ENCODE measurements at places on chromosomes 3 and 15.

- DNase-seq = no peak
These were observed 14.9 kb upstream of the RFT1 start for GRCh38 chr3:53144862-53145712.

DNA sequence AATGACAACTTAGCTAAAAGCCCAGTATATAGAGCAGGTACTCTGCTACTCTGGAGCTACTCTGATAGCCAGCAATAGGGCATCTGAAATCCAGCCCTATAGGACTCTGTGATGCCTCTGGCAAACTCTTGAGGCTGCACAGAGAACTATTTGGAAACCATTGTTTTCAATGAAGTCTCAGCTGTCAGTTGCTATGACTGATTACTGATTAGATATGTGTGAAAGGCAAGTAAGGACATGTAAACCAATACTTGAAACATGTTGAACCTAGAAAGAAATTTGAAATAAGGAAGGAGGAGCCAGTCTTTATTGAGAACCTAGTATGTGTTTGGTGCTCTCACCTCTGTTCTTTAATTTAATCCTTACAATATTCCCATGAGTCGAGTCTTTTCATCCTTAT lies 40.2 kb upstream of the CRTC3 start:
- DNase-seq = no peak

- no peak for DNase-seq
These were observed 75.9 kb downstream of the CYP19A1 start for GRCh38 chr15:51262463-51262862.

GRCh38 chr3:88810455-88810854 lies 297.0 kb upstream of the EPHA3 start:
- DNase-seq = no peak

- DNase-seq = no peak
These were observed 403.9 kb downstream of the IL5RA start for GRCh38 chr3:2706144-2706835.

- no peak for DNase-seq
These were observed 35.2 kb downstream of the ARMC8 start for GRCh38 chr3:138222131-138222941.

All from stimulated activated CD4-positive, alpha-beta T cell treated with anti-CD3 and anti-CD28 coated beads, TNF-alpha, amount 100 ng/mL, for 1 hour (primary cell).